T-helper 22 cell (primary cell): ENCODE measurements at places on chromosomes 3 and 15.

DNA sequence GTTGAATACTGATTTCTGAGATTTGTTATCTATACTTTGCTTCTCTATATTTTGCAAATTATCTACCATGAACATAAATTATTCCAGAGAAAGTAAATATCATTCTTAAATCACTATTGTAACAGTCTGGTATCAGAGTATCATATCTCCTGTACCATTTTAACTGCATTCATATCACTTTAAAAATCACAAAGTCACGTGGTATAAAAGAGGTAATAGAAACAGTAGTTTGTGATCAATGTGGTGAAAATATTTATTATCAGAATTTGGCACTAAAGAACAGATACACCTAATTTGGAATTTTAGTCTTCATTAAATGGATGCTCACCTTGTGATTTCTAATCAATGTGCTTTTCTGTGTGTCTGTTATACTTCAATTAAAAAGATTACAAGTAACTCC is 47.8 kb downstream of the P3H2 start:
- DNase-seq: no peak

- no peak for DNase-seq
Observed at GRCh38 chr15:49619226-49619625, 1.4 kb downstream of the FAM227B start.

- DNase-seq: no peak
Observed at GRCh38 chr3:3117651-3118050, 7.5 kb upstream of the IL5RA start.

GRCh38 chr3:152452318-152452717 is 183.6 kb downstream of the MBNL1 start:
- DNase-seq: no peak

GRCh38 chr15:73881579-73882320 is 8.4 kb downstream of the TBC1D21 start:
- DNase-seq: no peak
